Esophagus squamous epithelium (tissue), 5 donors: ENCODE measurements at places on chromosomes 1 and 21.

- DNase-seq, result no peak
Observed at GRCh38 chr1:1374589-1374928, 448 bp downstream of the AURKAIP1 start.

- no peak for DNase-seq
Observed at GRCh38 chr1:18899363-18900049, 2.8 kb downstream of the ALDH4A1 start.

DNA sequence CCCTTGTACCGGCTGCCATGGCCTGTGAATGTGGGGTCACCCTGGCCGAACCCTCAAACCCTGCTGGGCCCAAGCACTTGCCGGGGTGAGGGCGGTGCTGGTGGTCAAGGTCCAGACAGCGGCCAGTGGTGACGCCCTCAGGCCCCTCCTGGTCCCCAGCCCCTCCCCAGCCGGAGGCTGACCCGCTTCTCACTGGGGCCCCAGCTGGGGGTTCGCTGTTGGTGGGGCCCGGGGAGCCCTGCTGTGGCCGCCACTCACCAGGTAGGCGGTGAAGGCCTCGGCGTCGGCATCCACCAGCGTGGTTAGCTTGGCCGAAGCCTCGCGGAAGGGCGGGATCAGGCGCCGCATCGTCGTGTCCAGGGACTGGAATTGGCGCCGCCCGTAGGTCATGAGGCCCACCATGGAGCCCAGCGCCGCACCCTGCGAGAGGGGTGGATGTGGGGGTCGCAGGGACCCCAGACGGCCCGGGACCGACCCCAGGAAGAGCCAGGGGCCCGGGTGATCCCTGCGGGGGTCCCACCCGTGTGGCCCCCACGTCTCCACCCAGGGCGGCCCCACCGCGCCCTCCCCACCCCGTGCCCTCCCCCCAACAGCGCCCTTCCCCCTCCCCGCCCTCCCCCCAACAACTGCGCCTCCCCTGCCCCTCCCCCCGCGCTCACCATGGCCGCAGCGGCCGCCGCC, 10.1 kb downstream of the FTCD start:
- DNase-seq, result no peak

- DNase-seq, result no peak
Observed at GRCh38 chr21:16192902-16193301, 463.1 kb downstream of the USP25 start.

- DNase-seq, result no peak
Observed at GRCh38 chr1:174769961-174770549, 229.7 kb upstream of the CACYBP start.

DNA sequence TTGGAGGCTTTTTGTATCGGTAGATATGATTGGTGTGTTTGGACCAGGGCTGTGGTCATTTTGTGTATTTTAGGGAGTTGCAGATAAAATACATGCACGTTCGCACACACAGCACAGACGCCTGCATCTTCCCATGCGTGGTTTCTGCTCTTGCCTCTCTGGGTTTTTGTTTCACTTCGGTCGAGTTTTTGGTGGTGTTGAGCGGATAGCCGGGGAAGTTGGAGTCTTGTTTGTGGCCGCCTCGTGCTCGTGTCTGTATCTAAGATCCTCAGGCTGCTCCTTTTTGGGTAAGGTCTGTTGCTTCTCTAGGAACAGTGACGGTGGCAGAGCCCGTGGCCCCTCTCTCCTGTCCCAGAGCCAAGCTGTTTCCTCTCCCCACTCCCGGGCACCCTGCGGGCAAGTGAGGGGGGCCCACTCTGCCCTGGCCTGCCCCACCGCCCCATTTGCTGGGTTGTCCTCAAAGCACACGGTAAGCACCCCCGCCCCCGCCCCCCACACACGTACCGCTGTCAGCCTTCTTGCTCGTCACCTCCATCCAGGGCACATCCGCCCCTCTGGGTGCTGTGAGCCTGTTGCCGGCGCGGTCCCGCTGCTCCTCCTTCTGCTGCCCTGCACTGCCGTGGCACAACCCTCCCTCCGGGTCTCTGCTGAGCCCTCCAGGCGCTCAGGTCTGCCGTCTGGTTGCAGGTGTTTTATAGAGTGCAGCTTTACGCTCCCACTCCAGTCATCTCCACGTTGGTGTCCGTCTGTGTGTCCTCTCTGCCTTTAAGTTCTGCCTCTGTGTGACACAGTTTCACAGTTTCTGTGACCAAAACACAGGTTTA, 51.9 kb downstream of the AGPAT3 start:
- no peak for DNase-seq

- no peak for DNase-seq
Observed at GRCh38 chr1:22253012-22253790, 110.3 kb upstream of the WNT4 start.

DNA sequence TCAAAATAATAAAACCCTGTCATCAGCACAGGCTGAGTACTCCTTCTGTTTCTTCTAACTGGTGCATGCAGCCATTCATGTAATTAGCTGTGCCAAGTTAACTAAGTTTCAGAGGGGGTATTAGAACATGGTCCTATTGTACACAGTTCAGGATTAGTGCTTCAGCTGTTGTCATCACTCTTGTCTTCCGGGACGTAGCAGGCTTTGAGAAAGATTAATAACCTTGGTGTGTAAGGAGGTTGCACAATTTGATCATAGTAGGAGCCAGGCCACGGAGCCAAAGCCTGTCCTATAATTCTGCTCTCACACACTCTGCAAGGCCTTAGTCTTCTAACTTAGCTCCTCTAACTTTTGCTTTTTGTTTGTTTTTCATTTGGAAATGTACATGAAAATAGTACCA, 44.7 kb downstream of the PTGFRN start:
- DNase-seq, result no peak

GRCh38 chr1:15970911-15971310, 5.0 kb downstream of the ZBTB17 start:
- DNase-seq, result no peak

GRCh38 chr1:62398377-62398776, 38.5 kb upstream of the USP1 start:
- no peak for DNase-seq

GRCh38 chr1:173852105-173852504, 15.7 kb downstream of the GAS5 start:
- no peak for DNase-seq
